ENCODE measurements at places on chromosomes 11 and 22.
A peak's percentile ranks its signal among the peaks of the same experiment; 100 is the strongest.

DNA sequence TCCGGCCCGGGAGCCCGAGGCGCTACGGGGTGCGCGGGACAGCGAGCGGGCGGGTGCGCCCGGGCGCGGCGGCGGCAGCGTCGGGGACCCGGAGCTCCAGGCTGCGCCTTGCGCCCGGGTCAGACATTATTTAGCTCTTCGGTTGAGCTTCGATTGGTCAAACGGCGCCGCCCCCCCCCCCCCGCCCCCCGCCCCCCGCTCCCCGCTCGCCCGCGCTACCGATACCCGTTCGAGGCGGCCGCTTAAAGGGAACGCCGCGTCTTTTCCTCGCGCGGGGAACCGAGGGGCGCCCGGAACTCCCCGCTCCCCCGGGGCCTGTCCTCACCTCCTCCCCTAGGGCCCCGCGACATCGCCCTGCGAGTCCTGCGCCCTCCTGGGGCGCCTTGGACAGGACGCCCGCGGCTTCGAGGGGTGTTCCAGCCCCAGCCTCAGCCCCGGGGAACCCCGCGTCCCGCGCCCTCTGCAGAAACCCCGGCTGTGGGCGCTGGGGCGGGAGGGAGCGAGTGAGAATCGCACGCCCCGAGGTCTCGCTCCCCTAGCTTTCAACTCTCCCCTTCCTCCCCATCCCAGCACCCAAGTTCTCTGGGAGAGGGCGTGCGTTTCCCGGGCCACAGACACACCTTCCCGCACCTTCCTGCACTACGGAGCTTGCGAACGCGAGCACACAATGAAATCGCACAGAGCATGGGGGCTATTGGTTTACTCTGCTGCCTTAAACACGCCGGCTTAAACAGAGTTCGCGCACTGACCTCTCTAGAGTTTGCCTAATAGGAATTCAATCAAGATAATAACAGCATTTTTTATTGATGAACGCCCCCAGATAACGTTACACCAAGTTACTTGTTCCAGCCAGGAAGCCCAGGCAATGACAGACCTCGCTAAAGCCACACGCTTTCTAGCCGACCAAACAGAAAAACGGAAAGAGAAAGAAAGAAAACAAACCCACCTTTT, at the start of gene BDNF:
Gene BDNF (minus strand): TSS at position 105 of the 951 bp plus-strand sequence. CDS start 41,891 bp downstream, outside the sequence.
- no peak for DNase-seq

DNA sequence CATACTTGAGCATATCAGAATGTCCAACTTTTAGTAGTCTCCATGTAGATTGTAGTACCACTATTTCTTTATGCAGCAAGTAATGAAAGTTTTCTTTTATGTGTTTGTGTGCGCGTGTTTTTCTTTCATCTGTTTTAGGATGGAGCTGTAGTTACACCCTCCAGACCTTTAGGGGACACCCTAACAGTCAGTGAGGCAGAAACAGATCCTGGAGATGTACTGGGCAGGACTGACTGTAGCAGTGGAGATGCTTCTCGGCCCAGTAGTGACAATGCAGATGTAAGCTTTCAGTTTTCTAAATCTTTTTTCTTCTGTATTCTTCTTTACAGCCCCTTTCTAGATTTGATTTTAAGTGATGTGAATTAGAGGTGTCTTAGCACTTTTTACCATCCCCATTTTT, 79.9 kb upstream of the GRIK4 start:
- DNase-seq, result no peak

DNA sequence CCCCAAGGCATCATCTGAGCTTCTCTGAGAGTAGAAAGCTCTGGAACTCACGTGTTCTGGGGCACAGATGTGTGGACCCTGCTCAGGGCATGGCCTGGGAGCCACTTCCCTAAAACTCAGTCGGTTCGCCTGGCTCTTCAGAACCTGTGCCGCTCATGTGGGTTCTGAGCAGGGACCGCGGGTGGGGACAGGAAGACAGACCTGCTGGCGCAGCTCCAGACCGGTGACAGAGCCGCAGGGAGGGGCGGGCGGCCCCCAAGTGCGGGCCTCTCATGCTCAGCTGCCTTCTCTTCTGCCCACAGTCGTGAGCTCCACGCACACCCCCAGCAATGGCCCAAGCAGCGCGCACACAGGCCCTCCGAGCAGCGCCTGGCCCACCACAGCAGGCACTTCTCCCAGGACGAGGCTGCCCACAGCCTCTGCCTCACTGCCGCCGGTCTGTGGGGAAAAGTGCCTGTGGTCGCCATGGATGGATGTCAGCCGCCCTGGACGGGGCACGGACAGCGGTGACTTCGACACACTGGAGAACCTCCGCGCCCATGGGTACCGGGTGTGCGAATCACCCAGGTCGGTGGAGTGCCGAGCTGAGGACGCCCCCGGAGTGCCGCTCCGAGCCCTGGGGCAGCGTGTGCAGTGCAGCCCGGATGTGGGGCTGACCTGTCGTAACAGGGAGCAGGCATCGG, 24.2 kb downstream of the MUC5AC start:
- DNase-seq, result no peak

DNA sequence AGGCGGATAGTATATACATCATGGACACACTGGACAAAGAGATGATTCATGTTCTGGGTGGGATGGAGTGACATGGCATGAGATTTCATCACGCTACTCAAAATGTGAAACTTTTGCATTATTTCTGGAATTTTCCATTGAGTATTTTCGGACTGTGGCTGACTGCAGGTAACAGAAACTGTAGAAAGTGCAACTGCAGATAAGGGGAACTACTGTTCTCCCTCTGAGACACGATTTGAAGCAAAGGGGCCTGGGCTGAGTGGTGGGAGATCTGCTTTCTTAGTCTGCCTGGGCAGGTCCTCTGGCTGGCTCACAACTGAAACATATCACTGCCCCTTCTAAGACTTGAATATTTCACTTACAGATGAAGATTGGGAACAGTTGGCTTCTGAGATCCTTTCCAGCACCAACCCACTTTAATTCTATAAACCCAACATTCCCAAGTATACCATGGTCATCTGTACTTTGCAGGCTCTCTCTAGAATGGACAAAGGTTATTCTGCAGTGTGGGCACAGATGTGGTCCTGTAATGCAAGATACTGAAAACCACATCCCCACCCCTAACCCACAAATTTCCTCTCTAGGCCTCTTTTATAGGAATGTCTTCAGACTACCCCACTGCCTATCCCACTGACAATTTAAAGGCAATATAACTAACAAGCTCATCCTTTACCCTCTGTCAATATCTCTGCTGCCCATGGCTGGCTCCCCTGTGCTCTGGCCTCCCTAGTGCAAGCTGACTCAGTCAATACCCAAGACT, 121.1 kb downstream of the KCNC1 start:
- DNase-seq, result no peak

DNA sequence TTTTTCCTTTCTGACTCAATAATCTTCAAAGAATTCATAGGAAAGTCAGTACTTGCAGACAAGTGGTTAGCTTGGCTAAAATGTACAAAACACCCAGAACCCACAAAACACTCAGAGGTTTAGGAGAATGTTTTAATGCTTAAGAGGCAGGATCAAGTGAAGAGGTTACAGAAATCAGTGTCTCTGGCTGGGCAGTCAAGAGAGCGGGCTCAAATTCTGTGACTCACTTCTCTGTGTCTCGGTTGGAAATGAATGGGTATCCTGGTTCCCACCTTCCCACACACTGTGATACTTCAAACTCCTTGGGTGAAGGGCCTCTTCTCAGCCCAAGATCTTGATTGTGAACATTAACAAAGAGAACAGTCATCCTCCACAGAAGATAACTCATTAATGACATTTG, 3.8 kb downstream of the MPEG1 start:
- DNase-seq, result no peak

DNA sequence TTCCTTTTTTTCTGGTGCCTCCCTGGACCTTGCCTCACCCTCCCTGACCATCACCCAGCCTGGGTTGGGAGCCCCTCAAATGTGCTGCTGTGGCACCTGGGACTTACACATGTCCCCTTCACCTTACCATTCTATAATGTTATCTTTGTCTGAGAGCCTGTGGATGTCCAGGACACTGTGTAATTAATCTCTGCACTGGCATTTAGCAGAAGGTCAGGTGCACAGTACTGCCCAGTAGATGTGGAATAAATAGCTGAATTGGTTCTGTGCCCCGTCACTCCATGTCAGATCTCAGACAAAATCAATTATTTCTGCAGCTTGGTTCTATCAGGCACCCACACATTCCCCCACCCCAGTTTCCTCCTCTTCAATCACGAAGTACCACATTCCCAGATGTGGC, 19.9 kb upstream of the DKK3 start:
- DNase-seq, result no peak

DNA sequence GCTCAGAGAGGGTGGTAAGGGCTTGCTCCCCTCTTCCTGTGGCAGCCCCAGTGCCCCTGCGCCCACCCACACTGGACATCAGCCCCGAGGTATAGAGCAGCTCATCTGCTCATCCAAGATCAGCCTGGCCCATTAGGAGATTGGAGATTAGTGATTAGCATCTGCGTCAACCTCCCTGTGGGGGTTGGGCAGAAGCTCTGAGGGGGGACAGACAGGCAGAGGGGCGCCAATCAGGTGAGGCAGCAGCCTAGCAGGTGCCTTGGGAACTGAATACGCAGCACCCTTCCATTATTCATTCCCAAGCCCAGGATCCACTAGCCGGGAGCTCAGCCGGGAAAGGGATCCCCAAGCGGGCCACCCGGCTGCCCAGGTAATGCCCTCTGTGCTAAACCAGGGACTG, 11.0 kb downstream of the SMTN start:
- no peak for DNase-seq

DNA sequence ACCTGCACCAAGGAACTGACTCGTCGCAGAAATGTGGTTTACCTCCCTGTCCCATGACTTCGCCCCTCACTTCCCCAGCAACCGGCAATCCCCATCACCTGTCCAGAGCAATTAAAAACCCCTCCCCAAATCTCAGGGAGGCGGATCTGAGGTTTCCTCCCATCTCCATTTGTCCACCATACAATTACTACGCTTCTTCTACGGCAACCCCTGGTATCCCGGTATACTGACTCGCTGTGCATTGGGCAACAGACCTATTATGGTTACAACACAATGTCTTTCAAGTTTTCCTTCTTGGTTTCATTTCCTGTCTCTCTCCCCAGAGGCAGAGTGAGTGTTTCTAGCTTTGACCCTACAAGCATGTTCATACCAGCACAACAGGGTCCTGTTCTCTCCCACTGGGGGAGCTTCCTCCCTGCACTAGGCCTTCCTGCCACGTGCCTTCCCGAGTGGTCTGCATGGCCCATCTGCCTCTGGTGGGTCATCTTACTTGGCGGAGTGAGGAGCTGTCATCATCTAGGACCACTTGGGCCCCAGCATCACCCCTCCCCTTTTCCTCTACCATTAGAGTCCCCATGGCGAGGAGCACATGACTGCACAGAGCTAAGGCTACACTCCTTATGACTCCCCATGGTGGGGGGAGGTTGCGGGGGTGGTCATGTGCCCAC, 30.3 kb upstream of the NAP1L4 start:
- DNase-seq, result no peak

DNA sequence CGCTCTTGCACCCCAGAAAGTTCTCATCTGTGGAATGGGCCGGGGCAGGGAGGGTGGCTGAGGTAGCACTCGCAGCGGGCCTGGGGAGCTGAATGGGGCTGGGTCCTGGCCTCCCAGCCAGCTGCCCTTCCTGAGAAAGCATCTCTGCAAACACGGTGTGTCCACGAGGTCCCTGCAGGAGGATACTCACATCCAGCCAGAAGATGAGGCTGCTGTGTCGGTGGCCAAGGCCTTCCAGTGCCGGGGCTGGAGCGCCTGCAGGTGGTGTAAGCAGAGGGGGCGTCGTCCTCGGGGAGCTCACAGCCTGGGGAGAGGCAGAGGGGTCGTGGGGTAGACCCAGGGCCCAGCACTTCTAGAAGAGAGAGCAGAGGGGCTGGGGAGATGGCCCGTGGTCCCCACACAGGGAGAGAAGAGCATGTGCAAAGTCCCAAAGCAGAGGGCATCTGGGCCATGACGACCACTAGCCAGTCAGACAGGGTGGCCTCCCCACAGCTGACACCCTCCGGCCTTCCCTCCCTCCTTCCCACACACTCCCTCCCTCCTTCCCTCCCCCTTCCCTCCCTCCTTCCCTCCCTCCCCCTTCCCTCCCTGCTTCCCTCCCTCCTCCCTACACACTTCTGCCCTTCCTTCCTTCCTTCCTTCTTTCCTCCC, 97.9 kb downstream of the WNT7B start:
- DNase-seq, result no peak

DNA sequence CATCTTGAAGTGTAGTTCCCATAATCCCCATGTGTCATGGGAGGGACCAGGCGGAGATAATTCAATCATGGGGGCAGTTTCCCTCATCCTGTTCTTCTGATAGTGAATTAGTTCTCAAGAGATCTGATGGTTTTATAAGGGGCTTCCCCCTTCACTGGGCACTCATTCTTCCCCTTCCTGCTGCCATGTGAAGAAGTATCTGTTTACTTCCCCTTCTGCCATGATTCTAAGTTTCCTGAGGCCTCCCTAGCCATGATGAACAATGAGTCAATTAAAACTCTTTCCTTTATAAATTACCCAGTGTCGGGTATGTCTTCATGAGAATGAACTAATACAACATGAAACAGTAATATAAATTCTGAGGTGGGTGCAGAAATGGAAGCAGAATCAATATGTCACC, 12.1 kb upstream of the SPTBN2 start:
- DNase-seq, result no peak

DNA sequence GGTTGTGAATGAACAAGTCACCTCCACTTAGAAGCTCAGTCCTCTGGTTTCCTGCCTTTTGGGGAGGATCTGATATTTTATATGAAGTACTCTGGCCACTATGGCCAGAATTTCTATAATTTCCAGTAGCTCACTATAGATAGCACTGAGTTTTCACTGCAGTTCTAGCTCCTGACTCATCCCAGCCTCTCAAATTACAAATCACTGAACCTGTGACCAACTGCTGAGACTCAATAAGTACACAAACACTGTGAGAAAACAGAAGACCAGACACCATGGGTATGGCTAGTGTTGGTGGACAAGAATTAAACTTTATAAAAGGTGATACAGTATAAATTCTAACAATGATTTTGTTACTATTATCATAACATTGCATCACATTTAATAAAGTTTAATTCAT, 47.1 kb upstream of the UCP3 start:
- DNase-seq, result no peak

GRCh38 chr11:57568330-57568766, 876 bp upstream of the UBE2L6 start:
- peak; percentile 86 for DNase-seq

GRCh38 chr11:58574881-58575280, 775 bp downstream of the LPXN start:
- DNase-seq, result no peak

DNA sequence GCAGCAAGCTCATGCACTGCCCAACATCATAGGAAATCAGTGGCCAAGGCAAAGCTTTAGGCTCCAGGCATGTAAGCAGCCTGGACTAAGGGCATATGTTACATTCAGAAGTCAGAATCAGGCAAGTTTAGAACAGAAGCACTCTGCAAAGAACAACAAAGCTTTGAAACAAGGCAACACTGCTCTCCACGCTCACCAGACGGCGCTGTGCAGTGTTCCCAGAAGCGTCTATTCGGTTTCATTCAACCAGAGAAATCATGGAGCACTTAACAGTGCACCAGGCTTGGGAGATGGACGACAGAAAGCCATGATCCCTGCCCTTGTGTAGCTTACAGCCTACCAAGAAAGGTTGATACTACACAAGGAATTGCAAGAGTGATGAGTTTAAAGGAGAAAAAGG, 555.8 kb downstream of the BUD13 start:
- DNase-seq, result no peak
